ENCODE measurements at places on chromosomes 1 and 21.
A peak's percentile ranks its signal among the peaks of the same experiment; 100 is the strongest.

- DNase-seq = no peak
These were observed 10.2 kb upstream of the RCAN1 start for GRCh38 chr21:34625030-34625593.

DNA sequence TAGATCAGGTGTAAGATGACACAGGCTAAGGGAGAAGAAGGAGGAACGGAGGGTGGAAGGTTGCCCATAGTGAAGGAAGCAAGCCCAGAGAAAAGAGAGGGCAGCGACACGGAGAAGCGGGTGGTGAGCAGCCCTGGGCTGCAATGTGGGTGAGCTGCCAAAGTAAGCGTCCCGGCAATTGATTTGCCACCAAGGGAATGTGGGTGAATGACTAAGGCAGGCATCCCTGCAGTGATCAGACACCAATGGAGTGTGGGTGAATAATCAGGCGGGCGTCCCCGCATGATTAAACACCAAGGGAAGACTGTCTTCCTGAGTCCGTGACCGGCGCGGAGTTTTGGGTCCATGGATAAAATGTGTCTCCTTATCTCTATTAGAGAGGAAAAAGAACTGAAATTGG is 79.6 kb downstream of the UCHL5 start:
- DNase-seq = no peak

DNA sequence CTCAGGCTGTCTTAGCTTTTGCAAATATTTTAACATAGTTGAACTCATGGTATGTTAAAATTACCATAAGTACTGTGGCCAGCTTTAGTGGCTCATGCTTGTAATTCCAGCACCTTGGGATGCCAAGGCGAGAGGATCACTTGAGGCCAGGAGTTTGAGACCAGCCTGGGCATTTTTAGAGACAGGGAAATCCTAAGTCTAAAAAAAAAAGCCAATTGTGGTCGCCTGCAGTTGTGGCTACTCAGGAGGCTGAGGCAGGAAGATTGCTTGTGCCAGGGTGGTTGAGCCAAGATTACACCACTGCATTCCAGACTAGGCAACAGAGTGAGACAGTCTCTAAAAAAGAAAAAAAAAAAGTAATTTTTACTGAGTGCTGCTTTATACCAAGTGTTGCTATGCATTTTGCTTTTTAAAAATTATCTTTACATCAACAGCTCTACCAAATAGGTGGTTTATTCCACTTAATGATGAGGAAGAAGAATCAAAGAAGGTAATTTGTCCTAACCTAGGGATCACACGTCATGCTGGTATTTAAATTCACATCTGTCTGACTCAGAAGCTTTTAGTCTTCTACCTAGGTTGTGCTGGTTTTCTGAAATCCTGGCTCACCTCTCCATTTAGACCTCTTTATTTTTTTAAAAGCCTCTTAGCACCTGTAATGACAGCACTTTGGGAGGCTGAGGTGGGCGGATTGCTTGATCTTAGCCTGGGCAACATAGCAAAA is 16.8 kb downstream of the PPP1R12B start:
- no peak for DNase-seq

- DNase-seq = no peak
These were observed 19.3 kb upstream of the IGSF3 start for GRCh38 chr1:116686723-116687352.

- peak; percentile 40 for DNase-seq
These were observed 1.5 kb downstream of the IVNS1ABP start for GRCh38 chr1:185315445-185316071.

GRCh38 chr21:36232641-36233040 is 76.0 kb downstream of the DOP1B start:
- DNase-seq = no peak

DNA sequence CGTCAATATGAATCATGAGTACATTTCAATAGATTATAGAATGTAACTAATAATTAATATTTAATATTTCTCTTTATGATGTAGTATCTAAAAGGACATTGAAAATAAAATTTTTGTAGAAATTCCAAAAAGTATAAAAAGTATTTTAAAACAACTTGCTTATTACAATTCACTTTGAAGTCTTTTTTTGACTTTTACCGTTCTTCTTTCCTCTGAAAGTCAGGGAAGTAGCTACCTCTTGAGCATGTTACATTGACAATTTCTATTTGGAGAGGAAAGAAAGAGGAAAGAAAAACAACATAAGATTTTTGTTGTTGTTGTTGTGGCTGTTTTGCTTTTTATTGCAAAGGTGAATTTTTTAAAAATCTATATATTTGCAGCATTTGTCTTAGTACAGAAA is 1.3 kb downstream of the PTPRC start:
- DNase-seq = no peak

- DNase-seq = no peak
These were observed 1526.1 kb downstream of the KCNT2 start for GRCh38 chr1:195082183-195082582.

DNA sequence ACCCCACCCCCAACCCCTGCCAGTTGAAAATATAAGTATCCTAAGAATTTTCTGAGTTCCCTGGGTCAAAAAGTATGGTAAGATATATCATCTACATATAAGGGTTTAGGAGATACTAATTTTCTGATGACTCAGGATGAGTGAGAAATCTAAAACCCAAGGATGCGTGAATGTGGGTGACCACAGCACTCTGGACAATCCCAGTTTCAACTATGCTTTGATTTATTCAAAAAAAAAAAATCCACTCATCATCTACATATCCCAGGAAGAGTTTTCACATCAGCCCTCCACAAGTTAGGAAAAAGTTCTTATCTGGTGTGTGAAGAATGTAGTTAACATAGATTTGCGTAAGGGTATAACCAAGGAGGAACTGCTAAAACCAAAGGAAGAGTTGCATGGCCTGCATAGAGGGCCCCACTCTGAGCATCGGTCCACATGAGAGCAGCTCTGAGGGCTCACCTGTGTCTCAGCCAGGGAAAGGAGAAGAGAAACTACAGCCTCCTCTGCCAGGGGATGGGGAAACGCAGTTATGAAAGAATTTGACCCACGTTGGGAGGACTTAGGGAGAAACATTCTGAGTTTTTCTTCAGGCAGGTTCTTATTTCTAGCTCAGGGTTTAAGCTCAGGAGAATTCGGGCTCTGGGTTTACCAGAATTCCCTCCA is 18.8 kb downstream of the LAMB3 start:
- DNase-seq = no peak

GRCh38 chr1:11245904-11246719 is 16.2 kb downstream of the MTOR start:
- peak; percentile 42 for DNase-seq

DNA sequence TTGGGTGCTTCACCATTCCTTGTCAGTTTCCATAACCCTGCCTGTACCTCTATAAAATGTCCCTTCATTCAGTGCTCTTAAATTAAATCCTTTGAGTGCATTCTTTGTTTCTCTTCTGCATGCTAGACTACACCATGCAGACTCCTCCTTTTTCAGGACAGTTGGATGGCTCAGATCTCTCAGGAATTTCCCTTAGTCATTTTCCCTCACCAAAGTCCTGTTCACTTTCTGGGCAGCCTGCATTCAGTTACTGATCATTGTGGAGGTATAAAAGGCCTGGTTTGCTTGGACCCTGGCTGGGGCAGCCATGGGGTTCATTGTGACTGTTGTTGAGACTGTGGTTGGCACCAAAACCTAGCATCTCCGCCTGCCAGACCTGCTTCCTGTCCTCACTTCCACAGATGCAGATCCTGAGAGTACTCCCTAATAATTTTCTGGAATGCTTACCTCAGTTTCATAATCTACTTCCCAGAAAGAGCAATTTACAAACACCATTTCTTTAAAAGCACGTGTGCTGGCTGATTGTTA is 88.4 kb downstream of the PDE4B start:
- DNase-seq = no peak

DNA sequence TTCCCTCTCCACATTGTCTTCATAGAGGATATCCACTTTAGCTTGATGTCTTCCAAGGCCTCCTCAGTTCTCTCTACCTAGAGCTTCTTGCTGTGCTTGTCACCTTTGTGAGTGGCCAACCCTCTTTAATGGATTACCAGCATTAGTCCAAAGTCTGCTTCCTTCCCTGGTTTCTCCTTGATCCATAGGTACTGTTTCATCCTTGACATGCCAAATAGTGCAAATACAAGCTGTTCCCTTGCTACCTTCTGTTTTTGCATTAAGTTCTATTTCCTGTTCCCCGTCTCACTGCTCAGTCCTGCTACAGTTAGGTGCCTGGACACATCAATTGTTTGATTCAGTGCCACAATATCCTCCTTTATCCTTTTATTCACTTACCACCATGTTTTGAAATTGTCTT is 19.2 kb downstream of the MAST2 start:
- DNase-seq = no peak

DNA sequence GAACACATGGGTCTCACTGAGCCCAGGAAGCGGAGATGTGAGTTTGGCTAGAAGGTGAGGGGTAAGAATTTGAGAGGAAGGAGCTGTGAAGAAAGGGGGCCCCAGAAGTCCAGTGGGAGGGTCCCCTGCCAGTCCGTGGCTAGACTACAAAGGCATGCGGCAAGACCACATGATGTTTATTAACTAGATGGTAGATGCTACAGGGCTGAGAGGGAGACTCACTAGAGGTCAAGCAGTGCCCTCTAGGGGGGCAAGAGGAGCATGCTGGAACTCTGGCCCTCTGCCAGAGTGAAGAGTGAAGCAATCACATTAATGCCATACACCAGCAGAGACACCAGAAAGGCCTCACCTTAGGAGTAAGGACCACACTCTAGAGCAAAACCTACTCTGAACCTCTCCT is 12.2 kb downstream of the KIAA0319L start:
- DNase-seq = peak; percentile 76

DNA sequence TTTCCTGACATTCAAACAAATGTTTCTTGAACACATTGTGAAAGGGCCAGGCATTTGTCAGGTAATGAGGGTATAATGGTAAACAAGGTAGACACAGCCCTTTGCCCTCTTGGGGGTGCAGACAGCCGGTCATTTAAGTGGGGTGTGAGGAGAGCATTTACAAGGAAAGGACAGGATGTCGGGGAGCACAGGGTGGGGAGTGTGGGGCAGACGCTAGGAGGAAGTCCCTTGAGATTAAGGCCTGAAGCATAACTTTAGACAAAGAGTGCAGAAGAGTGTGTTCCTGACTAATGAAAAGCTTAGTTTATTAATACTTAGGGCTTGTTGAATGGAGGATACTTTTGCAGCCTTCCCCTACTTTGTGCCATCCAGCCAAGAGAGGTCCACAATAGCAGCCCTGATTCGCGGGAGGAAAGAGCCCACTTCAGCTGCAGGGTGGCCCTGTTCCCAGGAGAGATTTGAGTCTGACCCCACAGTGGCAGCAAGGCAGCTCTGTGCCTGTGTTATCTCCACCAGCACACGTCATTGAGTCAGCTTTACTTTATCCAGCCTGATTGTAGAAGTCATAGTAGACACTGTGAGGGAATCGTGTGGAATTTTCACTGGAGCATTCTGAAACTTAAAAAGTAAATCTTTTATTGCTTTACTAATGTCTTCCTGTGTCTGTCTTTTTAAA is 35.1 kb downstream of the MPZL1 start:
- no peak for DNase-seq

DNA sequence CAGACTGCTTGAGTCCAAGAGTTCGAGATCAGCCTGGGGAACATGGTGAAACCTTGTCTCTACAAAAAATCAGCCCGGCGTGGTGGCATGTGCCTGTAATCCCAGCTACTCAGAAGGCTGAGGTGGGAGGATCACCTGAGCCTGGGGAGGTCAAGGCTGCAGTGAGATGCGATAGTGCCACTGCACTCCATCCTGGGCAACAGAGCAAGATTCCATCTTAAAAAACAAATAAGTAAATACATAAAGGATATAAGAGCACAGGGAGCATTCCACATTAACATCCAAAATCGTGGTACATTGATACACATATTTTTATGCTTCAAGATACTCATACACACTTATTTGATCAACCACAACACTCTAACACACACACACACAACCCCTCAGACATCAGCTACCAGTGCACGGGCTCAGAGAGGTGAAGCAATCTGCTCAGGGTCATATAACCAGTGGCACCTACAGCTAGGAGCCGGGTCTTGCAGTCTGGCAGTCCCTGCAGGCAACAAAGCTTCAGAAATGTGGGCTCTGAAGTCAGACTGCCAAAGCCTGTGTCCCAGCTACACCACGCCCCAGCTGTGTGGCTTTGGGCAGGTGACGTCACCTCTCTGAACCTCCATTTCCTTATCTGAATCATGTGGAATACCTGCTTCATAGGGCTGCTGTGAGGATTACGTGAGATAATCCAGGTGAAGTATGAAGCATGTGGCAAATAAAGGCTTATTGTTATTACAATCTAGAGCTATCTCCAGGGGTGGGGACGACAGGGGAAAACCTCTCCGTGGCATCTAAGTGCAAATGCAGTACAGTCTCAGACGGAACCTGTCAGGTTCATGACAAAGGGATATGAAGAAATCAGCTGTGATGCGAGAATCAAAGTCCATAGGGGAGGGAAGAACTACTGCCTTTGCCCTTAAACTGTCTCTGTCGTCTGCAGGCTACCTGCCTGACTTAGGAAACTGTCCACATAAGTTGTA is 4.8 kb upstream of the CRYBG2 start:
- peak; percentile 82 for DNase-seq

DNA sequence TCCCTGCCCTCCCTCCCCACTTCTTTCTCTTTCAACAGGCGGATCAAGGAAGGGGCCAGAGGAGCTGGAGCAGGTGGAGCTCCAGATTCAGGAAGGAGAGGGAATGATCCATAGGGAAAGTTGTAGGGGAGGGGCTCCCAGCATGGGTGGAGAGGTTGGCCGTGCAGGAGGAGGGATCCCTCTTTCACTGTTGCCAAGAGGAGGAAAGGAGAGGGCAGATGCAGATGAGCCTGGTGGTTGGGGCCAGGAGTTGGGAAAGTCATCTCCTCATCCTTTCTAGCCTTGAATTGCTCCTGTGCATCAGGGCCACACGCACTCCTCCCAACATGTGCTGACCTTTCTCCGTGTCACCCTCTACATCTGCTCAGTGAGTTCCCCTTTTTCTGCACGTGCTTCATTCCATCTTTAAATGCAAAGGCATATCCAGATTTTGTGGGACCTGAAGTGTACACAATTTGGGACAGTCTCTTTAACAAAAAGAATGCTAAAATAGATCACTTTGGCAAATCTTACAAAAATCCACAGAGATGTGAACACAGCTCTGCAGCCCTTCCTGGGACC is 32.4 kb downstream of the ZBTB18 start:
- DNase-seq = no peak

DNA sequence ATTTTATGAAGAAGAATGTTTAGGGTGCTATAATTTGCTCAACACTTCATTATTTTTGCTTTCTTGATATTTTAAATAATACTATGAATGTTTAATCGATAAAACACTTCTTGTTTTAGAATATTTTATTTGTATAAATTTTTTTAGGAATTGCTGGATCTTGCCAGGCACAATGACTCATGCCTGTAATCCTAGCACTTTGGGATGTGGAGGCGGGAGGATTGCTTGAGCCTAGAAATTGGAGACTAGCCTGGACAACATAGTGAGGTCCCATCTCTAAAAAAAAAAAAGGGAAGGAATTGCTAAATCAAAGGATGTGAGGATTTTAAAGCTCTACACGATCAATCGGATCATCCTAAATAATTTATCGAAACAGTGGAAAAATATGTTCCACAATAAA is 17.6 kb downstream of the RNF11 start:
- DNase-seq = no peak

- peak; percentile 70 for DNase-seq
These were observed 10.4 kb upstream of the GALE start for GRCh38 chr1:23810818-23811540.

GRCh38 chr21:38486706-38487105 is 11.6 kb downstream of the ERG start:
- no peak for DNase-seq

Data from CD4-positive, alpha-beta T cell treated with Interleukin-17A for 1 hour (primary cell).